Fibroblast of skin of scalp (primary cell): ENCODE measurements at places on chromosomes 3 and 15.
A peak's percentile ranks its signal among the peaks of the same experiment; 100 is the strongest.

DNA sequence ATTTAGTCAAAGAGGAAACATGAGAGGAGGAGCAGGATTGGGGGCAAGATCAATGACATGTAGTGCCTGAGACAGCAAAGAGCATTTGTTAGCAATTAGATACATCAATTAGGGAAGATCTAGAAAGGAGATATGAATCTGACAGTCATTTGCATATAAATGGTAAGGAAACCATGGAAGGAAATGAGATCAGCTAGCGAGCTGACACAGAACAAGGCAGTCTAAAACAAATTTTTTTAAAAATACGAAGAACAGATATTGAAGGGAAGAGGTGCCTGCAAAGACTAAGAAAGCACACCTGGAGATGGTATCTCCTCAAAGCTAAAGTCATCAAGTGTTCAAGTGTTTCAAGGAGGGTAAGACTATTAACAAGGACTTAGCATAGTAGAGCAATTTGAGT, 4.6 kb downstream of the EPM2AIP1 start:
- DNase-seq = no peak

DNA sequence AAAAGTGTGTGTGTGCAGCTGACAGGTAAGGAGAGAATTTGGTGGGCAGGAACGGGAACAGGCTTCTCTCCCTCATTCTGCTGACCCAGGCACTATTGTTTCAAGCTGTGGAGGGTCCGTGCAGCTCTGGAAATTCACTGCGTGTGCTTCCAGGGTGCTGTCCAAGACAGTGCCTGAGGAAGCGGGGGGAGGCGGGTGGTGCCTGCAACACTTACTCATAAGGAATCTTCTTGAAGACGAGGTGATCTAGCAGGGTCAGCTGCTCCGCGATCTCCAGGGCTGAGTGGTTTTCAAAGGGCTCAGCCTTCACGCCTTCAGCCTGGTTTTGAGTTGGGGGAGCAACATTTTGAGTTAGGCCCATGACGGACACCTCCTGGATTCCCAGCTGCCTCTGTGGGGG, 46.6 kb upstream of the CTSH start:
- DNase-seq = no peak

- no peak for DNase-seq
Observed at GRCh38 chr3:110405830-110406585, 665.6 kb upstream of the NECTIN3 start.

DNA sequence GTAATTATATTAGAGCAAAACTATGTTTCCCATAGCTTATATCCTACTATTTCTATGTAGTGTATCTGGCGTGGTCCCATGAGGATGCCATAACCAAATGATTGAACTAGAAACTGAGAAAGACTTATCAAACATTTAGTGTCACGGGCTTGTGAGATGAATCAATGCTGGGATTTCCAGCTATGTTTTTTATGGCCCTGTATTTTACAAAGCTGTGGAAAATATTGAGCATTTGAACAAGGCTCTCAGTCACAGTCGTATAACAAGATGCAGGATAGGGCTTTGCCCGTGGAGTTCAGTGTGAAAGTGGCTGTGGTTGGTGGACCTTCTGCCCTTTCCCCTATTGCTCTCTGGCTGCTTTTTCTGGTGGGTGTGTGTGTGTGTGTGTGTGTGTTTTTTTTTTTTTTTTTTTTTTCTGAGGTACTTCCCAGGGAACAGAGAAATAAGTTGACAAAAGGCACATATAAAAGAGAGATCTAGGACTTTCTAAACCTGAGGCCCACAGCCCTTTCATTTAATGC, 60.7 kb downstream of the CACNA1D start:
- no peak for DNase-seq

DNA sequence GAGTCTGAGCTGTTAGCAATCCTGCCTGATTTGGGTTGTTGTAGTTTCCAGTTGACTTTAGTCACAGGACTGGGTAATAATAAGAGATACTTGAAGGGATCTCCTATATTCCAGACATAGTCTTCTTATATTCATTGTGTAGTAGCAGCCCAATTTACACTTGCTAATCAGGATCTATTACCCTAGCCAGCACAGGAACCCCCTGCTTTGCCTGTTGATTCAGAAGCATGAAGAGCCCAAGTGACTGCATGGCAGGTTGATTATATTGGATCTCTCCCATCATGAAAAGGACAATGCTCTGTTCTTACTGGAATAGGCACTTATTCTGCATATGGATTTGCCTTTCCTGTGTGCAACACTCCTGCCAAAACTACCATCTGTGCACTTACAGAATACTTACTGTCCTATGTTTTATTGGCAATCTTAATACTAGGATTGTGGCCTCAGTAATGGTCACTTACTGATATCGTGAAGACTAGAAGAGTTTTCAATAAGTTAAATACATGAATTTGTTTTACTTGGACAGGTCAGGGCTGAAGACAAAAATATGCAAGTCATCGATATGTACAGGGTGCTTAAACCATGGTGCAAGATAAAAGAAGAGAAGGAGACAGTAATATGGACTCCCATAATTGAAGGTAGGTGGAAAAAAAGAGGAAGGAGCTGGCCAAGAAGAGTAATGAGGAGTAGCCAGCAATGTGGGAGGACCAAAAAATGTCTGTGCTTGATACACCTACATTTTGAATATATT, 304.1 kb downstream of the MCTP2 start:
- DNase-seq = no peak

GRCh38 chr3:13417166-13417947, 2.8 kb downstream of the NUP210 start:
- no peak for DNase-seq

DNA sequence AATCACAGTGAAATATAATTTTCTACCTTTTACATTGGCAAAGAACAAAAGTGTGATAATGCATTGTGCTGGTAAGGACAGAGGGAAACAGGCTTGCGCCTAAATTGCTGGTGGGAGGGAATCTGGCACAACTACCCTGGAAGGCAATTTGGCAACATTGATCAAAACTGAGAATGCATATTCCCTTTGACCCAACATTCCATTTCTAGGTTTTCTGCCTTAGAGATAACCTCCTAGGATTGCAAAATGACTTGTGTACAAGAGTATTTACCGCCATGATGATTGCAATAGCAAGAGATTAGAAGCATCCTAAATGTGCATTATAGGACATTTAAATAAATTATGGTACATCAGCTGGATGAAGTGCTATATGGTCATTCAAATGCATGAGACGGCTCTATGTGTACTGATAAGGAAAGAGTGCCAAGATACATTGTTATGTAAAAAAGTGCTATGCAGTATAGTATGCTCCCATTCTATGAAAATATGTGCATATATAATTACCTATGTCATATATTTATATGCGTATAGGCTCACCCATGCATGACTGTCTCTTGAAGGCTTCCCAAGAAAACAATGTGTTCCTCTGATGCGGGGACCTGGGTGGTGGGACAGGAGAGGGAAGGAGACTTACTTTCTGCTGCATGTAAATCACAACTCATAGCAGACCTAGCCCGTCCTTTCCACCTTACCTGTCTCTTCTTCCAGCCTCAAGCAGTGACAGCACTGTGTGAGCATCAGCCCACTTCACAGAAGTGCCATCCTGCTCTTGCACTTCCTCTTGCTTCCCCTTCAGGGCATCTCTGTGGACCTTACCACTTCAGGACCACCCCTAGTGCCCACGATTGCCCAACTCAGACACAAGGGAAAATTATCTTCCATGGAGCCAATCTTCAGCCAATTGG, 249.9 kb upstream of the TLE3 start:
- DNase-seq = no peak

DNA sequence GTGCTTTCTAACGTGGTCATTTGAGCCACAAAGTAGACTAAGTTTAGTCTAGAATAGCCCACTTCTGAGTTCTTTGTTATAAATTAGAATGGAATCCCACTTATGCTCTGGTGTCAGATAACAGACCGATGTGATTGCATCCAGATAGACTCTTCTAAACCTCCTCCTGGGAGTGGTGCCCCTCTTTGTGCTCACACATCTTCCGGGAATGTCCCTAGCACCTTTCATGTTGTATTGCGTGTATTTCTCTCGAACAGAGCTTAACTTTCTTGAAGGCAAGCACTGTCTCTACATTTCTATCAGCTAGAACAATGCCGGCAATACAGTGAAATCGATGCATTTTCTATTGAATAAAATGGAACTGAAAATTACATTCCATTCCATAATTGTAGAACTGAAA, 23.0 kb downstream of the CP start:
- peak; percentile 43 for DNase-seq

DNA sequence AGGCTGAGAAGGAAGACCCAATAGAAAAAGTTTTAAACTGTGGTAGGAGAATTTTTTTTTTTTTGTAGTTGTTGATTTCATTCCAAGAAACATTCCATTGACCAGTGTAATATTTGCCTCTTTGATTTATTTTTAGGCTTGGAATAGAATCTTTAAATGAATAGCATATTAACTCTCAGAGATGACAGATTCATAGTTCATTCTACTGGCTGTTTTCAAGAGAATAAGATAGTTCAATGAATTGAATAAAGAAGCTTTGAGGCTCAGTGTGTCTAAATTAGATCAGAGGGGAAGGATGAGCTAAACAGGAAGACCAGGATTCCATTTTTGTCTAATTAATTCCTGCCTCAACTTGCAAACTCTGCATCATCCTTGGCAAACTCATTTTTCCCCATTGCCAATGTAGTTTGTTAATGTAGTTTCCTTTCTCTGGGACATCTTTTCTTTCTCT, 98.4 kb downstream of the NAALADL2 start:
- peak; percentile 77 for DNase-seq
